Activated T-helper 1 cell treated with anti-CD3 and anti-CD28 coated beads, Interleukin-2, amount 50 U/mL, for 16 hours (primary cell): ENCODE measurements at places on chromosomes 5 and 9.

DNA sequence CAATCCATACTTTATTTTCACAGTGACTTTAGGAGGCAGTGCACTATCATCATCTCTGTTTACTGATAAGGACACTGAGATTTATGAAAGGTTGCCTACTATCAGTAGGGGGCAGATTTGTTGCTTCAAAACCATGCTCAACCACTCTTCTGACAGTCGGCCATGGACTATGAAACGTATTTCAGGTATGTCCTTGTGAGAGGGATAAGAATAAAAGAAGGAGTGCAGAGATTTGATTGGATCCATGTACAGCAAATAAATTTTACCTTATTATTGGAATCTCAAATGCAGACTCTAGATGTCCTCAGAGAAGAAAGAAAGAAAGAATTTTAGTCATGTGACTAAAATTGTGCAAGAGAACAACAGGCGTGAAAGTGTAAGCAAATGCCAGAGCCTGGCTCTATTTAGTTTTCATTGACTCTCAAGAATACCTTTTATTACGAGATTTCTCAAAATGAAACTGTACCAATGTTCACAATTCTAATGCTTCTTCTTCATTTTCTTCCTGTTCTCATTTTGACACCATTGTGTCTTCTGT, 296.6 kb upstream of the RASA1 start:
- DNase-seq = no peak

DNA sequence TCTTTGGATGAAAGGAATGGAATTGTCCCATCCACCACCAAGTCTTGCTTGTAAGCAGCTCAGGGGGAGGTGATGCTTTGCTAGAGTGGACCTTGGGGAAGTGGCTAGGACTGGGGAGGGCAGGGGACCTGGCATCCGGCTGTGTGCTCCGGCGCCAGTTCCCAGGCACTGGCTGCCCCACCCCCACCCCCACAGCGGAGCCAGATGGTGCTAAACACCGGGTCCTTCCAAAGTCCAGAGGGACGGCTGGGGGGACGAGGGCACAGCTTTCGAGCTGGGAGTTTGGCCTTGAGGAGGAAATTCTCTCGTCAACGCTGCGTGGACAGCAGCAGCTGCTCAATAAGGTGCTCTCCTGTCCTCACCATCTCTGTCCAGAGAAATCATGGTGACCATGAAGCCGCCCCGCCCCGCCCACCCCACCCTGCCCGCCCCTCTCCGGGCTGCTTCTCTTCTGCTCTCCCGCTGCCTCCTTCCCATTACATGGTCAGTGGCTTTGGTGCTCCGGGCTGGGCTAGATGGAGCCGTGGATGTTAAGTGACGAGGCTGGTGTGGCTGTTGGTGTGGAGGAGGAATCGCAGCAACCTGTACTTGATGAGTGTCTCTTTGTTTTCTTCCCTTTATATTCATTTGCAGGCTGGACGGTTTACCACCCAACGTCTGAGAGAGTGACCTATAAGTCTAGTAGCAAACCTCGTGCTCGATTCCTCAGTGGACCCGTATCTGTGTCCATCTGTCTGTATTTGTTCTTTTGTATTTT, 115.7 kb downstream of the WNK2 start:
- no peak for DNase-seq

DNA sequence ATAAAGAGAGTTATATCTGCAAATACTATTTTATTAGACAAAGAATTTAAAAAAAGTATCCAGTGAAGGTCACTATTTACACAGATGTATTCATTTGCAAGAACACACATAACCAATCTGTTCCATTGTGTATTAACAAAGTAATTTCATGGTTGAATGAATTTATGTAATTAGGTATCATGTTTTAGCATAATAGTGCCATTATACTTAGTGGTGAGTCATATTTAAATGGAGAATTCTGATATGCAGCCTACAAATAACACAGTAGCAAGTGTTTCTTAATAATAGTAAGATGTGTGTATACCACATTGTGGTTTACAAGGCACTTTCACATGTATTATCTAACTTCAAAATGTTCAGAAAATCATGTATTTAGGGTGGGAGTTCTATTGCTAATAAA, 1028.5 kb upstream of the ACO1 start:
- DNase-seq = no peak

DNA sequence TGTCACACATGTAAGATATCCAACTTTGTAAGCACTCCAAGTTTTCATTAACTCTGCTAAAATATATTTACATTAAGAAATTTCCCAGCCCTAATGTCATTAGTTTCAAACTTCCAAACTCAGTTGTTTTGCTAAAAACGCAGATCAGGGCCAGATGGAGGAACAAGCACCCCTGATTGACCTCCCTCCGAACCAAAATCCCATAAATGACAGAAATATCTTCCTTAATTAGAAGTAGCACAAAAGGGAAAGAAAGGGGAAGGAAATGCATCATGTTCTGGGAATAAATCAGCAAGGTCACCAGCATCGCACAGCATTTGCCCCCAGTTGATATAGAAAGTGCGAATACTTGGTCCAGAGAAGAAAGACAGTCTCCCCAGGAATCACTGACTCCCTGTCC, 61.4 kb upstream of the RUFY1 start:
- DNase-seq = no peak

GRCh38 chr5:66515209-66515608, 81.0 kb upstream of the MAST4 start:
- DNase-seq = no peak

DNA sequence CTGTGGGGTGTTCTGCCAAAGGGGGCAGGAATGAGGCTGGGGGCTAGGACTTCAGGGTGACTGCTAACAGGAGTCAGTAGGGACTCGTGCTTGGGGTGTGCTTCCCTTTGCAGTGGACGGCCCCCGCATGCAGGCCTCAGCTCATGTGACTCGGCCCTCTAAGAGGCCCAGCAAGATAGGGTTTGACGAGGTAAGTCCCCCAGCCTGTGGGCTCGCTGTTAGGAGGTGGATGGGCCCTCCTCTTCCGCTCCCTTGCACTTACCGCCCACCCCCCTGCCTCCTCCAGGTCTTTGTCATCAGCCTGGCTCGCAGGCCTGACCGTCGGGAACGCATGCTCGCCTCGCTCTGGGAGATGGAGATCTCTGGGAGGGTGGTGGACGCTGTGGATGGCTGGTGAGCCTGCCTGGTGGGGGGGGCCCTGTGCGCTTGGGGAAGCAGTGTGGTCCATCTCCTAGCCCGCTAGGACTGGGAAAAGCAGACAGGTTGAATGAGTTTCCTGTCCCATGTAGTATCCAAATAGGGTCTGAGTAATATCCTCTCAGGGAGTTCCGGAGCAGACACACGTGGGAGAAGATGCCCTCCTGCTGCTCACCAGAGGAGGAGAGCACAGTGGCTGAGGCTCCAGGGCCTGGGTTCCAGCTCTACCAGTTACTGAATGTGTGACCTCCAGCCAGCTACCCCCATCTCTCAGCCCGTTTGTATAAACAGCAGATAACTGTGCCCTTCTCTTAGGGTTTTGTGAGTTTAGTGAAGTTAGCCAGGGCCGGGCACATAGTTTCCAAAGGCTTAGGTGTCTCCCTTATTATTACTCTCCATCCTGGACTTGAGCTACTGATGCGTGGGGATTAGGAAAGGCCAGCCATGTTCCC, 8.2 kb downstream of the CERCAM start:
- no peak for DNase-seq
